Stimulated activated CD4-positive, alpha-beta T cell treated with anti-CD3 and anti-CD28 coated beads, Interleukin-1b, Interleukin-23, amount 100 ng/mL, for 48 hours (primary cell): ENCODE measurements at places on chromosomes 11 and 22.

DNA sequence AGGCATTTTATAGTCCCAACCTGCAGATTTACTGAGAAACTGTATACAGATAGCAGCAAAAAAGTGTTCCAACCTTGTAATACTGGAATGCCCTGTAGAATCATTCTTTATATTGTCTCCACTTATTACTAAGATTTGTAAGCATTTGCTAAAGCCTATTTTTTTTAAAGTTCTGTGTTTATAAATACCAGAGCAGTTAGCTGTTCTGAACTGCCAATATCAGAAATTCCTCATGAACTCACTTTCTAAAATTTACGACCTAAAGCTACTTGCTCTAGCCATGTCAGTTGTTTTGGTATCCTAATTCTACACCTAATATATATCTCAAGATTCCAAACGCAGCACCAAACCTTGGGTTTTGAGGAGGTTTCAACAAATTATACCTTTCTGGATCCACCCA is 103.2 kb downstream of the C11orf65 start:
- DNase-seq, result no peak

DNA sequence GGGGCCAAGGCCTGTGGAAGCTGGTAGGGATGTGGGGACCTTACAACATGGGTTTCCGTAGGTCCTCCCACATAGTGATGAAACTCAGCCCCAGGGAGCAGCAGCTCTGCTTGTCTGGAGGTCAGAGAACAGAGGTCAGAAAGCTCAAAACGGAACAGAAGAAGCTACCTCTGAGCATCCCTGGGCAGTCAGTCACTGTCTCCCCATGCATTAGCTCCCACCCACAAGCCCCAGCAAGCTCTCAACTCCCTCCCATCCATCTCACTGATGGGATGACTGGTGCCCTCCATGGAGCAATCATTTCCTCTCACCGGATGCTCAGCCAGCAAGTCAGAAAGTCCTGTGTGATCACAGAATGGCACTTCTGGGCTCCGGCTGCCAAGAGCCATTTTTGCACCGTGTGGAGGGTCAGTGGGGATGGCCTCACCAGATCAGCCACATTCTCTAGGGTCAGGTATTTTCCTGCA is 1.9 kb downstream of the TPP1 start:
- DNase-seq, result no peak

DNA sequence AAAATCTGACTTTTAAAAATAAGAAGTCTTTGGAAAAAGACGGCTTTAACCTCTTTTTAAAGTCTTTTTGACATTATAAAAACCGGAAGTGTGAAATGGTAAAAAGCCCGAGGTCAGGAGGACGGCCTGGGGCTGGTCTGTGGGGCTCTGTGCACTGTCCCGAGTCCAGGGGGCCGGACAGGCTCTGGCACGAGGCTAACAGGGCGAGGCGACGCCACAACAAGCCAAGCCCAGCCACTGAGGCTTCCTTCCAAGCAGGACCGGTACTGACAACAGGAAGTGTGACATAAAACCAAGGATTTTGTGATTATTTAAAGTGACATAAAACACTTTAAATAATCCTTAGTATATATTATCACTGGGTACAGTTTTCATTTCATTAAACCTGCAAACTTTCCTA is 39.2 kb downstream of the BRD1 start:
- no peak for DNase-seq

DNA sequence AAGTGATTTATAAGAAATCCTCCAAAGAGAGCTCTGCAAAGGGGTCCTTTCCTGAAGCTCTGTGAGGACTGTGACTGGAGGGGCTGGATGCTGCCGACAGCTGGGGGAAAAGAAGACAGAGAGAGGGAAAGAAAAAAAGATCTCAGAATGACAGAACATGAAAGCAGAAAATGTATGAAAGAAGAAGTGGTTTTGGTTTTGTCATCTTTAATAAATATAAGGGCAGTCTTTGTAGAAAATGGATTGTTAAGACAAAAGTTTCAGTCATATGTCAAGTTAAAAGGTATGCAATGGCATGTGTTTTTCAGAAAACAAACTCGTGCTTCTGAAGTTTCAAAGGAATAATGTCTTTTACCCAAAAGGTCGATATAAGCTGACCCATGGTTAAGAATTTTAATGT is 105.5 kb downstream of the CCDC83 start:
- no peak for DNase-seq

DNA sequence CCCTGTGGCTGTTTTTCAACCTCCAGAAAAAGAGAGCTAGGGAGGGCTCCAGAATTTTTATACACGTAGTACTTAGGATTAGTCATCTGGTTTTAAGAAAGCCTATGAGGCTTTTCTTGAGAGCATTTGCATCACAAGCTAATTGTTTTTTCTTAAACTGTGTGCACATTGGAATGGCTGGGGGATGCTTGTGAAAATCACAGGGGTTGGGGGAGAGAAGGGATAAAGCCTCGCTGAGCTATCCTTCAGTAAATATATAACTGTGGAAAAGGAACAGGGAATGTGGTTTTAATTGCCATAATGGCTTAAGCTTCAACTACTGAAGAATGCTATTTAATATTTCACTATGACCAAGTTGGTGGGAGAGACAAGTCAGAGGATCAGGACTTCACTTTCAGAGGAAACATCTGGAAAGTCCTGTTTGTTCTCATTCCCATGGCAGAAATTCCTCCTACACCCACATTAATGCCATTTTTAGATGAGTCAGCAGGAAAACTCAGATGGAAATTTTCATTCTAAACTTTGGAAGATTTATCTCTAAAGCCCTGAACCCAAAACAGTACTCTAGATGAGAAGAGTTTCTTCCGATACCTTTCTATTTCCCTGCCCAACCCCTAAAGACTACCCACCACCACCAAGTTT is 591.3 kb downstream of the LRRC4C start:
- no peak for DNase-seq

GRCh38 chr22:50257451-50258360 is 3.8 kb downstream of the MAPK12 start:
- DNase-seq, result no peak

- no peak for DNase-seq
Observed at GRCh38 chr11:125155100-125155444, 9.5 kb upstream of the PKNOX2 start.

- no peak for DNase-seq
Observed at GRCh38 chr11:73461335-73461840, 85.2 kb downstream of the RELT start.

DNA sequence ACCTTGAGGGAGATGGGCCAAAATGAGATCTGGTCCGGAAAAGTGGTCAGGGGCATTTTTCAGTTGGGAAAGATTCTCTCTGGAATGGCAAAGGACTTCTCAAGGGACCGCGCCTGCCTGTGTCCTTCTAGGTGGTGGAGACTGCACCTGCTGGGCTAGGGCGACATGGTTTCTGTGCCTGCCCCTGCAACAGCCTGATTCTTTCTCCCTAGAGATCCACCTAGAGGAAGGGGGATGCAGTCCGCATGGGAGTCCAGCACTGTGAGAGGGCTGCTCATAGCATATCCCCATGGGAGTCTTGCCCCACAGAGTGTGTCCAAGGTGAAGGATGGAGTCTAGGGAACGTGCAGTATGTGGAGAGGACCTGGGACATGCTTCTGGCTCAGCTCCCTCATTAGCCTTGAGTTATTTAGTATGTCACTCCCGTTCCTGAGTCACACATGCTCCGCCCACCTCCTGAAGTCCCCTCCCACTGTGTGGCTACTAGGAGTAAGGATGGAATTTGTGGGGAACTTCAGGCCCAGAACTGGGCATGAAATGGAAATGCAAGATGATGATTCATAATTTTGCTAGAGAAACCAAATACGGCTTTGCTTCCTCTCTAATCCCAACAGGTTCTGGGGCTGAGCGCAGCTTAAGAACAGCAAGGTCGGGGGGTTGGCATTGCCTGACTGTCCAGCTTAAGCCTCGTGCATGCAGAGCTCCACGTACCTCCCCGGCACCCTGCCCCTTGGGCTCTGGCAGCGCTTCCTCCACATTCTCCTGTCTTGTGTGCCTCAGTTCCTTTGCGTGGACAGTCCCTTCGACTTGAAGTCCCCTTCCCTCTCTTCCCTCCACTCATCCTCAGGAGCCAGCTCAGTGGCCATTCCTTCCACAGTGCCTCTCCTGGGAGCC is 35.0 kb downstream of the GRIK4 start:
- DNase-seq, result no peak

DNA sequence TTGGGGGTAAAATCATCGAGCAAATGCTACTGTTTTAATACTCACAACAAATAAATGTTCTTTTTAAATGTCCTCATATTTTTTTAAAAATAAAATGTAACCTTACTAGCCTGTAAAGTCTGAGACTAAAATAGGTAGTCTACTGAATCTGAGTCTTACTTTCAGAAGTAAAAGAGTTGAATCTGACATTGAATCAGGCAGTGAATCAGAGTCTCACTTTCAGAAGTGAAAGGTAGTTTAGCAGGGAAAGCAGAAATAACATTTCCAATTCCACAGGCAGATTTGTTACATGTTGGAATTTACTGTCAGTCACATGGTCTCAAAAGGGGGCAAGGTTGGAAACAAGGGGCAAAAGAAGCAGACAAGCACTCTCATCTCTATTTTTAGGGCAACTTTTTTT is 143.0 kb downstream of the ELP4 start:
- DNase-seq, result no peak

GRCh38 chr11:105004021-105004420 is 18.9 kb downstream of the CASP5 start:
- DNase-seq, result no peak

- DNase-seq, result no peak
Observed at GRCh38 chr22:40123387-40123786, 54.3 kb upstream of the TNRC6B start.

DNA sequence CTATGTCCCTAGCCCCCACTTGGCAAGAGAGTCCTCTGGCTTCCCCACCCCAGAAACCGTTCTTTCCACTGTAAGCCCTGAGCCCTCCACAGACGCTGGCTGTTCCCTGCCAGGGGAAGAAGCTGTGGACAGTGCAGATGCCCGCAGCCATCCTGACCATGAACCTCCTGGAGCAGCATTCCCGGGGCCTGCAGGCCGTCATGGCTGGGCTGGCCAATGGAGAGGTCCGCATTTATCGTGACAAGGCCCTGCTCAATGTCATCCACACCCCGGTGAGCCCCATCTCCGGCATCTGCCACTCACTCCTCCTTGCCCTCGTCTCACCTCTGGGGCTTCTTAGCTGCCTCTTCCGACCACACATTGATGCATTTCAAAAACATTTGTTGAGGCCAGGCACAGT is 13.2 kb downstream of the BBS1 start:
- DNase-seq, result no peak

DNA sequence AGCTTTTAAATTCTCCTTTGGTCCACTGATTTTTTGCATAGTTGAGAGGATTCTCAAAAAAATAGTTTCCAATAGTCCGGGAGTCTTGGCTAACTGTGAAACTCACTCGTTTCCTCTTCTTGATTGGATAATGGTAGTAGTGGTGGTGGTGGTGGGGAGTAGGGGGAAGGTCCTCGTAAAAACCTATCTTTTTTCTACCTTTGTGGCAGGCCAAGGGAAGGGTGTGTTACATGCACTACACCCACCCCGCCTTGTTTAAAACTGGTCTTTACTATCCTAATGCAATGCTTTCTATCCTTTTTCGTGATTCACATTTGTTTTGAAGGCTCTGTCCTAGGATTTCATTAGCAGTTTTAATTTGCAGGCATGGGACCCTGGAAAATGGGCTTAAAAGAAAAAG is 4.8 kb downstream of the TEAD1 start:
- no peak for DNase-seq

GRCh38 chr11:65558002-65558929 is at the start of gene LTBP3:
LTBP3 (minus strand) TSS chr11:65558359; CDS start chr11:65557959, 400 bp downstream.
- no peak for DNase-seq

GRCh38 chr22:27107824-27108223 is 450.4 kb downstream of the MIAT start:
- no peak for DNase-seq

DNA sequence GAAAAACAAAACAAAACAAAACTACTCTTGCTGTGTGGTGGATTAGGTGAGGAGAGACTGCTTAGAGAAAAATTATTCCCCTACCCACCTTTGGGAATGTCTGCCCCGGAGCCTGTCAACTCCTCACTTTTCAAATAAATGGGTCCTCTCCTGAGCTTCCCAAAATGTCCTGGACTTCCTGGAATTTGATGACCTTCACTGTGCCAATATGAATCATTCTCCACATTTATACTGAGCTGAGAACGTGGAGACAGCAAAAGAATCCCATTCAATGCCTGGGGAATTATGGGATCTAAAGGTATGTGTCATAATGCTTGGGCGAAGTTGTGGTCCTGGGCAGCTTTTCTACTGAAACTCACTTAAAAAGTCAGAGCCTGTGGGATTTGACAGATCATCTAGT is 136.8 kb downstream of the KIF18A start:
- DNase-seq, result no peak

GRCh38 chr22:39690881-39691605 is 120.5 kb downstream of the CACNA1I start:
- DNase-seq, result peak; percentile 35

DNA sequence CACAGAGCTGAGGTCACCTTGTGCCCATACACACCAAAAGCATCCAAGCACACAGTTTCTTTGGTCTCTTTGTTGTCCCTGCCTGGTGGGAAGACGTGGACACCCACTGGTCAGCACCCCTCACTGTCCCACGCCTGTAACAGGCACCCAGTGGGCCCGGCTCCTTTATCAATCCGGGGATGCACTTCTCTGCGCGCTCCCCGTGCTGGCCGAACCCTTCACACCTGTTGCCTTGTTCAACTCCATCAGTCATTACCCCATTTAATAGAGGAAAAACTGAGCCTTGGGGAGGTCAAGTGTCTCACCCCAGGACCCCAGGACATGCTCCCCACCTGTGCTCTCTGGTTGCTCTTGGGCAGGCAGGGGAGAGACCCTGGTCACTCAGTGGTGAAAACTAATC is 49.7 kb upstream of the FGF3 start:
- DNase-seq, result no peak

DNA sequence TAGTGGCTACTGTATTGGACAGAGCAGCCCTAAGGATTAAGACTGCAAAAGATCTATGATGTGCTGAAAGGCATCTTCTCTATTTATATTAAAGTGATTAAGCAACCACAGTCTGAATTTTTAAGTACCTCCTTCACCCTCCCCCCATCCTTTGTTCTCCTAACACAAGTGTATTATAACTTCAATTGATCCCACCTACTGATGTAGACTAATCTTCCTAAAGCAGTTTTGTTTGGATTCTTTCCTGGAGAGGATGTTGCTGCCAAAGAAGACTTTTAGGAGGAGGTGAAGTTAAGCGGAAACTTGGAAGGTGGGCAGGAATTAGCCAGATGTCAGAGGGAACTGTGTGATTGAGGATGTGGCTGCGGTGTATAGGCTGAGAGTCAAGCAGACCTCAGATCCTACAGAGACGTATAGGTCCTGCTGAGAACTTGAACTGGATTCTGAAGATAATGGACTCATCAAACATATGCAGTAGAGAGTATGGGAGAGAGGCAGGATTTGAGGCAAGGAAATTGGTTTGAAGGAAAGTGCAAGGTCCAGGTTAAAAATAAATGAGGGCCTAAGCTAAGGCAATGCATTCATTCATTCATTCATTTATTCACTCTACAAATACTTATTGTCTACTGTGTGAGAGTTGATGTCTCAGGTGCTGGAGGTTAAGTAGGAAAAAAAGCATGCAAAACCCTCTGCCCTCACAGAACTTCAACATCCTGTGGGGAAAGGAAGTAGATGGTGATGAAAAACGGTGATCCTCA is 5.2 kb upstream of the RASSF10 start:
- DNase-seq, result no peak
